Endothelial cell (in vitro differentiated cells): ENCODE measurements at places on chromosomes 4 and X. TPM values are rescaled to one million over a fixed set of nuclear protein-coding genes. Genes with fewer than 3 reads are reported as not detected.
A peak's percentile ranks its signal among the peaks of the same experiment; 100 is the strongest.

Gene TMPRSS11B
- total RNA-seq, result 0.56 TPM

Gene RPA4
- total RNA-seq, result 1.9 TPM

Gene GPM6B
- 18.8 TPM for total RNA-seq

Gene NSG1
- total RNA-seq, result 2.9 TPM

Gene FGF5
- total RNA-seq, result not detected

Gene RTL3
- not detected for total RNA-seq

Gene FABP2
- not detected for total RNA-seq

Gene ARSJ
- 11.2 TPM for total RNA-seq

Gene AKAP14
- not detected for total RNA-seq

Gene RPL39
- 1,381 TPM for total RNA-seq

Gene SPRY1
- 58.3 TPM for total RNA-seq

DNA sequence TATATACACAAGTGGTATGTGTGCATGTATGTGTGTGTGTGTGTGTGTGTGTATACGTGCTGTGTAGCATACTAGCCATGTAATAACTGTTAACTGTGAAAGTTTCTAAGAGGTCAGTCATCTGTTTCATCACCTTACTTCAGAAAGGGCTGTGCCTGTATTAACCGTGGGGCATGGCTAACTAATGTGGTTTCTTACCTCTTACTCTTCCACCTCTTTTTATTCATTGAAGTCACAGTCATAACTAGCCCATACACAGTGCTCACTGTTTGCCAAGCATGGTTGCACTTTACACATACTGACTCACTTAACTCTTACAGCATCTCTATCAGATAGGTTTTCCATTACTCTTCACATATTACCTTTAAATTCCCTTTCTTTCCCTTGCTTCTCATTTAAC lies 23.7 kb upstream of the LRAT start:
- DNase-seq, result no peak

GRCh38 chr4:137532869-137533236 lies 559 bp upstream of the PCDH18 start:
- no peak for DNase-seq

- DNase-seq, result no peak
Observed at GRCh38 chrX:151789179-151789800, 54.7 kb downstream of the CNGA2 start.

DNA sequence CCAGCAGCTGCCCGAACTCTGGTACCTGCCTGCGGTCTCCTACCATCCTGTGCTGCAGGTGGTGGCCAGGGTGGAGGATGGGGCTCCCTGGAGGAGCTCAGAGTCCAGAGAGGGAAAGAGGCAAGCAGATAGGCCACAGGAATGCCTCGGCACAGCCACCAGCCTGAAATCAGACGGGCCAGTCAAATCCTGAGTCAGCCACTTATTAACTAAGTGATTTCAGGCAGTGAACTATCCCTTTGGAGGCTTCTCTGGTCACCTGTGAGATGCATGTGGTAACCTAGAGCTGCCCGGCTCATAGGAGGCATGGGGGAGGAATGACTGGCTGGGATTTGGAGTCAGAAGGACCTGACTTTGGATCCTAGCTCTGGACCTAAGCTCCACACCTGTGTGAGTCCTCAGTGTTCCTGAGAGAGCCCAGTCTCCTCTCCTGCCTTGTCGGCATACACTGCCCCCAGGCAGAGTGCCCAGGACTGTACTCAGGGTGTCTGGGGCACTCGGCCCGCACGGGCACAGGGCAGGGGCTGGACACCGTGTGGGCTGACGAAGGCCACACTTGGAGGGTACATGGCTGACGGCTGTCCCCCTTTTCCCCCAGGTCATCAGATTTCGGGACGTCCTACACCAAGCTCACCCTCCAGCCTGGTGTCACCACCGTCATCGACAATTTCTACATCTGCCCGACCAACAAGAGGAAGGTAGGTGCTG lies 96.4 kb upstream of the PSAPL1 start:
- no peak for DNase-seq

DNA sequence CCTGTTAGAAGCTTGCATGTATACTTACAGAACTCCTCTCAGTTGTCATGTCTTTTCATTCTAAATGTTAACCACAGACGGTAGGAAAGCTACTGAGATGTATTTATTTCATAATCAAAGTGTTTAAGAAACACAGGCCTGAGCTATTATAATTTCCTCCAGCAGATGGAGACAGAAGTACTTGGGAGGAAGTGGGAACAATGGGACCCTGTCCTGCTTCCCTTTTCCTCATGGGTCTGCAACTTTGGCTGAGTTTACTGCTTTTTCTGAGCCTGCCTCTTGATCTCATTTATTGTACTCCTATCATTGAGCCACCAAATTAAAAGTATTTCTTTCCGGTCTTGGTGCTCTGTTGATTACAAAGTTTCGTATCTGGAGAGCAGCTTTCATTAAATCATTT lies 67.7 kb upstream of the SPANXN2 start:
- no peak for DNase-seq

GRCh38 chrX:21715337-21715736 lies 42.6 kb downstream of the SMPX start:
- DNase-seq, result no peak

GRCh38 chr4:140090215-140090731 lies 63.7 kb downstream of the MAML3 start:
- no peak for DNase-seq

- no peak for DNase-seq
Observed at GRCh38 chr4:11230866-11231265, 197.8 kb downstream of the HS3ST1 start.

GRCh38 chr4:116016201-116016600 lies 902.8 kb upstream of the NDST4 start:
- no peak for DNase-seq

DNA sequence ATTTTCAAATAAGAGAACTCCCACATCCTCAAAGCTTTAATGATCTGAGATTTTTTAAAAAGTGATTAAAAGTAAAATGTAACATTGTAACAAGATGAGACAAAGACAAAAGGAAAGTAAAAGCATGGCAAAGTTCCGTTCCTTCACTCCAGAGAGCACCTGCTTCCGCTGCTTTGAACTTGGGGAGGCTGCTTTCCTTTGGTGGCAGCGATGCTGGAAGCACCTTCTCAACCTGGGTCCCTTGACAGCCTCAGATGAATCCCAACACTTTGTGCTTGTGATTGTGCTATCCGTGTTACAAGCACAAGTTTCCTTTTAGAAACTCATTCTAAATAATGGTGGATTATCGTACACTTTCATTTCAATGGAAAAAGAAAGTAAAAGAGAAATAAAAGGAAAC lies 59.7 kb downstream of the HADH start:
- DNase-seq, result no peak

- DNase-seq, result no peak
Observed at GRCh38 chr4:32460972-32461371, 1740.8 kb downstream of the PCDH7 start.

- DNase-seq, result peak; percentile 68
Observed at GRCh38 chr4:1579001-1579900, 104.9 kb downstream of the FAM53A start.

GRCh38 chr4:38131371-38132091 lies 171.3 kb downstream of the PTTG2 start:
- no peak for DNase-seq

DNA sequence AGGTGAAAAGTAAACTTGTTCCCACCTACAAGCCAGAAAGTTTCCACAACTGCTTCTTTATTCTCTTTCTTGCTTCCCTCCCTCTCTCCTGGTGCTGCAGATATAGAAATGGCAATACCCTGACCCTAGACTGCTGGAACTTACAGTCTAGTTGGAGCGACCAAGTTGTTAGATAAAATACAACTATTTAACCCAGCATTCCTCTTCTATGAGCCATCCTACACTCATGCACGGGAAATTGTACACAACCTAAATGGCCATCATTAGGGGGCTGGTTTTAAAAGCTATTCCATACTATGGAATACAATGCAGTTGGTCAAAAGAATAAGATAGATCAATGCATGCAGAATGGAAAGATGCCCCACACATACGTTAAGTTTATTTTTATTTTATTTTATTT lies 41.1 kb downstream of the PJA1 start:
- DNase-seq, result no peak

DNA sequence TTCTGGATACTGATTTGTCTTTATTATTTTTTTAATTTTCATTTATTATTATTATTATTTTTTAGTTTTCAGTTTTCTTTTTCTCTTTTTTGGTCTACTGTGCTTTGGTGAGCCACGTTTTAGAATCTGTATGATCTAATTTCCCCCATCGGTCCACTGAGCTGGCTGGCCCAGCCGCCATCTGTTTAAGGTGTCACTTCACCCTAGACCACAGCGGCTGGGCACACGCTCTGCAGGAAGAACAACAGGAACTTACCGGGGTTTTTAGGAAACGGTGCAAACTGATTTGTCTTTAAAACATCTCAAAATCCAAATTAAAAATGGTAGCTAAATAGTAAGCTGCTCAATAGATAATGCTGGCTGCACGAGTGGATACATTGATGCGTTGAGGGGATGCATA lies 48.8 kb upstream of the AMOT start:
- no peak for DNase-seq

DNA sequence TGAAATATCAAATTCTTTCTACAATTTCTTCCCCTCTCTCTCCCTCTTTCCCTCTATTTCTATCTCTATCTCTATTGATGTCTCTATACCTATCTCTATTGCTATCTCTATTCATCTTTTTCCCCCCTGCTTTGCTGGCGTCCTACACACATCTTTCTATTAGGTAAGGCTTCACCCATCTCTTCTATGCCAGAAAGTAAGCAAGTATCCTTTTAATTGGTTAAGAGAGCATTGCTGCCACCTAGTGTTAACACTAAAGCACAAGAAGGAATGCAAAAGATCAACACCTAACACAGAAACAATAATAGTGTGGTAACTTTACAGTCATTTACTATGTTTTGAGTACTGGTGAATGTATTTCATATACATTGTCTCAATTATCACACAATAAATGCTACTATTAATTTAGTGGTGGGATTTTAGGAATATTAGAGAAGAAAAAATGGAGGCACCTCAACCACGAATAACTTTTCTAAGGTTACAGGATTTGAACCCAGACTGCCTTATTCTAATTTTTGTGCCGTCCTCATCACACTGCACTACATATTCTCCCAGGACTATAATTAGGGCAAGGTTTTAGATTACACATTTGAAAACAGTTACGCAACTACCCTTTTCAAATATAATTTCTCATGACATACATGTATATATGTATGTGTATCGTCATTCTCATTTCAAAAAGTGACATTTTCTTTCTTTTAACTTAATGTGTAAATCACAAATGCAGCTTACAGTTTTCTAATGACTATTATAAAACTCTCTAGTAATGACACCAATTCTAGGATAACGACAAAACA lies 3.7 kb upstream of the C4orf36 start:
- peak; percentile 21 for DNase-seq

- no peak for DNase-seq
Observed at GRCh38 chr4:88614058-88614457, 21.8 kb downstream of the HERC3 start.

DNA sequence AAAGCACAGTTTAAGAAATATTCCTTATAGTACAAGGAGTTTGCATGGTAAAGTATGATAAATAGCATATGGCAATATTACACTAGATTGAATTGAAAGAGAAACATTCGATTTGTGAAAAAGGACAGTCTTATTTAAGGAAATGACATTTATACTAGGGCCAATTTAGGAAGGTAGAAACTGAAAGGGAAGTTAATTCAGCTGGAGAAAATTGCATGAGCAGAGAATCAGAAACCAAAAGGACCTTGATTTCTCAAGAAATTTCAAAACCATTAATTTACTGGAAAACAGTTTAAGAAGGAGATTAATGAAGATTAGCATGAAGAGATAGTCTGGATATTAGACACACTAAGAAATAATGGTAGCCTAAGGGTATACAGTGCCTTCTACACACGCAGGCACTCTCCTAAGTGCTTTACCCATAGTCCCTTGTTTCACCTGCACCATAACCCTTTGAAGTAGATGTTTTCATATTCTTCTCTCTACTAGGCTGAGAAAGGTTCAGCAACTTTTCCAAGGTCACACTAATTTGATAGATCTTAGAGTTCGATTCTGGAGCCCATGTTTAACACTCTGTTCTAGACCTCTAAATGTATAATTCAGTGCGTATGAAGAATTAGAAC lies 259.1 kb upstream of the SLIT2 start:
- no peak for DNase-seq

GRCh38 chrX:925652-926061 lies 286.8 kb downstream of the CRLF2 start:
- no peak for DNase-seq

DNA sequence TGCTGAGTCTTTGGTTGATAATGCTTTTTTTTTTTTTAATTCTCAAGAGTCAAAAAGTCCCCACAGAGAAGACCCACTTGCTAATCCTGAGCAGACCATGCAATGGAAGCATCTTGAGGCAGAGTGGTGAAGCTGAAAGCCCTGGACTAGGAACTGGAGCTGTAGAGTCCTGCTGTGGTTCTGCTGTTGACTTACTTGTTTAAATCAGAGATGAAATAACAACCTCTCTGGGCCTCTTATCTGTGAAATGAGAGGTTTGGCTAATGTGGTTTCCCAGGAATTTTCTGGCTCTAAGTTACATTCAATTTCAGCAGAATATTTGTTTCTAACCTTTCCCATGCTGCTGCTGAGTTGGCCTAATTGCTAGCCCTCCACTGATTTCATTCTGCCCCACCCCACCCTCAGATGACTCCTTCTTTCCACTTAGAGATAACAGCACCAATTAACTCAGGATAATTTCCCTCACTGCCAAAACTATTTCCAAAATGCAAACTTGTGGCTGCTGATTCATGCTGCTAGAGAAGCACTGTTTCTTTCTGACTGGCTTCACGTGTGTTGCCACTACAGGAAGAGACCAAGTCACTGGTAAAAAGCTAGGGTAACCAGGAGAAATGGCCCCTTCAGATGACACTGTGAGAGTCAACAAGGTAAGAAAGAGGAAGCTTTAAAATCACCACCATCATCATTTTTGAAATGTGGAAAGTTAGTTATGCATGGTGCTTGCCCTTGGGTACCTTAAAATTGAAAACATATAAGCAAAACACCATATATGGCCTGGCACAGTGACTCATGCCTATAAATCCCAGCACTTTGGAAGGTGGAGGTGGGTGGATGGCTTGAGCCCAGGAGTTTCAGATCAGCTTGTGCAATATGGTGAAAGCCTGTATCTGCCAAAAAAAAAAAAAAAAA lies 326.4 kb downstream of the DCHS2 start:
- no peak for DNase-seq

GRCh38 chr4:76624241-76624681 lies 189.2 kb downstream of the SHROOM3 start:
- no peak for DNase-seq

DNA sequence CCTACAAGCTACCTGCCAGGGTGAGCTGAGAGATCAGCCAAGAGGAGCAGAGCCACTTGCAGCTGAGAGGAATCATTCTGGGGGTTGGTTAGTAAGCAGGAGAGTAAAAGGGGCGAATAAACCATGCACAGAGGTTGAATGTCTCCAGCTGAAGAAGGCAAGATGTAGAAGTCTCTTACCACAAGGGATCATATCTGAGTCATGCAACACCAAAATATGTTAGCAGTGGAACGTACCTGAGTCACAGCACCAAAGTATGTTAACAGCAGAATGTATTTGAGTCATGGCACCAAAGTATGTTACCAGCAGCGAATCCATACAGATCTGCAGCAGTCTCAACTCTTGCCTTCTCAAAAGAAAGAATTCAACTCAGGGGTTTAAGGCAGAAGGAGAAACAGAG lies 29.9 kb downstream of the C4orf51 start:
- DNase-seq, result no peak
